ENCODE measurements at places on chromosomes 4 and X.

- no peak for DNase-seq
These were observed 52.1 kb downstream of the SEL1L3 start for GRCh38 chr4:25810461-25811373.

DNA sequence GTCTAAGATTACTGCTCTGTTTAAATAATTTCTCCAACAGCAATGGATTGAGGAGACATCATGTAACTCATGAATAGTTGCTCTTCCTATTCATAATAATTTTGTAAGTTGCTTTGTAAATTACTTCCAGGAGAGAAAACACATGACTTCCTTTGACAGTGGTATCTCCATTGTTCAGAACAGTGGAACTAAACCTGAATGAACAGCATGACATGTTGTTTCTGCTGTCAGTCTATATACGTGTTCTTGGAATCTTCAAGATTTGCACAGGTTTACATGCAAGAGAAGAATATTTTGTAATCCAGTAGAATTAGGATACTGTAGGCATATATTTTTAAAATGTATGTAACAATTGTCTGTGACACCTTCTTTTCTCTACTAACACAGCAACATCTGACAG, 618.8 kb upstream of the GRID2 start:
- DNase-seq, result no peak

GRCh38 chrX:151000861-151001331, 17.8 kb downstream of the HMGB3 start:
- DNase-seq, result no peak

GRCh38 chr4:143207555-143207954, 22.8 kb downstream of the USP38 start:
- no peak for DNase-seq

GRCh38 chr4:159434114-159434870, 331.4 kb downstream of the RAPGEF2 start:
- no peak for DNase-seq

- peak; percentile 7 for DNase-seq
These were observed 2.3 kb upstream of the NR3C2 start for GRCh38 chr4:148444296-148445070.

DNA sequence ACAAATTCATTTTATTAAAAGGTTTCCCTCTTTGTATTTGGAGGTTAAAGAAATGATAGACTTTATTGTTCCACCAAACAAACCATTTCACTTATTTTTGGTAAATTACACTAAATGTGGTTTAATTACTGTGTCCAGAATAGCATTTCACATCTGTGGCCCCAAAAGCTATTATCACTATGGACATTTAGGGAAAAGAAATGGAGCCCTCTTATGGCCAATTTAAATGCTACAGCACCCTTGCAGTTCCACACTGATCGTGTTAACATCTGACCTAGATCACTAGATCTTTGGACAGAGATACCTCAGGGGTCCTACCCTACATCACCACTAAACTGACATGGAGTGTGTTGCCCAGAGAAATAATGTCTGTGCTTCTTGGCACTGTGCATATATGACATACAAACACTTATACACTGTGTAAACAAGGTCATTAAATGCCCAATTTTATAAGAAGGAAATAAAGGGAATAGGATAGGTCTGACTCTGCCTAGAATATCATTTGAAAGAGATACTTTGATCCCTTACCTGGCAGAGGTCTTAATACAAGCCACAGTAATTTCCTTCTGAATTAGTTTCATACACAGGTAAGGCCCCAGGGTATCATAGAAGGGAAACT, 163.9 kb downstream of the KDR start:
- no peak for DNase-seq

DNA sequence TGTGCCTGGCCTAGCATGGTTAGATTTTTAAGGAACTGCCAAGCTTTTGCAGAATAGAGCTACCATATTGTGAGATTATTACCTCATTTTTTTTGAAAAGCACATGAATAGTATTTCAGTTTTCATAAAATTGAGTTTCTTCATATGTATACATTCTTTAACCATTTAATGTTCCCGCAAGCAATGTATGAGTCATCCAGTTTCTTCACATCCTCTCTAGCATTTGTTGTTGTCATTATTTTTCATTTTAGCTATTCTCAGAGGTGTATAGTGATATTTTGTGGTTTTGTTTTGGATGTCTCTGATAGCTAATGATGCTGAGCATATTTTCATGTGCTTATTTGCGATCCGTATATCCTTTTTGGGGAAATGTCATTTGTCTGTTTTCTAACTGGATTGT, 74.9 kb downstream of the GLUD2 start:
- no peak for DNase-seq
